Mesenchymal stem cell (in vitro differentiated cells and primary cell): ENCODE measurements at places on chromosomes 13 and 19.

- H3K36me3 ChIP-seq: no peaks in the 10 kb centered on the region
- H3K4me3 ChIP-seq: no peak overlapping the region
- no peaks in the 10 kb centered on the region for H3K27me3 ChIP-seq
- no peak overlapping the region for H3K27ac ChIP-seq
Measured at GRCh38 chr13:69857183-69857821, 250.3 kb upstream of the ATXN8OS start.

GRCh38 chr13:73040968-73041596, 17.7 kb upstream of the KLF5 start:
- H3K27me3 ChIP-seq: no peaks in the 10 kb centered on the region
- no peak overlapping the region for H3K4me3 ChIP-seq
- no peak for DNase-seq
- no peaks in the 10 kb centered on the region for H3K36me3 ChIP-seq
- H3K27ac ChIP-seq: no peak overlapping the region
- no peaks in the 10 kb centered on the region for H3K4me1 ChIP-seq

GRCh38 chr19:47762615-47763308, 15.7 kb upstream of the SELENOW start:
- H3K27me3 ChIP-seq: no peaks in the 10 kb centered on the region
- no peak overlapping the region for H3K27ac ChIP-seq
- peaks cover 24% of the 10 kb centered on the region for H3K36me3 ChIP-seq
- H3K4me3 ChIP-seq: no peak overlapping the region
- peaks cover 5% of the 10 kb centered on the region for H3K4me1 ChIP-seq

GRCh38 chr13:59743195-59743594, 420.5 kb downstream of the DIAPH3 start:
- no peaks in the 10 kb centered on the region for H3K36me3 ChIP-seq
- no peak overlapping the region for H3K27ac ChIP-seq
- H3K4me3 ChIP-seq: no peak overlapping the region
- peak; percentile 5 for DNase-seq

DNA sequence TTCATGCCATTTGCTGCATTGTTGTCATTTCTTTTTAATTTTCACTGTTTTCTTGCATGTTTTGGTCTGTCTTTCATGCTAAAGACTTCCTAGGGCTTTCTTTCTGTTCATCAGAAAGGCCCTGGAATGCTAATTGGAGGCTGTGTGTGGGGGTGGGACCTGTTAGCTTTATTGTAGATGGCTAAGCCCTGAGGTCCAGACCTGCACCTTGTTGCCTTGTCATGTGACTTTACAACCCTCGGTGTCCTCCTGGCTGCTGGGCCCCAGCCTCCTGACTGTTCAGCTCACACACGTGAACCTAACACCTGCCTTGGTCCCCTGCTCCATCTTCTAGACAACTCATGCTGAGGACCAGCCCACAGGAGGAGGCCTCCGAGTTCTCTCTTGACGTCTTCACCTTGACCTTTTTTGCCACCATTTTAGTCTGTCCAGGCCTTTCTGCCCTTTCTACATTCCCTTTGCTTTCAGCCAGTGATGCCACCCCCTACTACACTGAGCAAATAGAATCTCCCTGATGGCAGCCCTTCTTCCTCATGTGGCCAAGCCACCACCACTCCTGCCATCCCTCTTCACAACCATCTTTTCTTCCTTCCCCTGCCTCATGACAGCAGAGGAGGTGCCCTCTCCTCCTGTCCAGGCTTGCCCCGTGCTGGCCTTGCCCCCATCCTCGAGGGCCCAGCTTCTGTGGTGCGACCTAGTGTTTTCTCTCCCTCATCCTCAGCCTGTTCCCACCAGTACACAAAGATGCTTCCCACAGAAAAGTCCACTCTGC, 41.4 kb upstream of the GPI start:
- no peak for DNase-seq
- H3K36me3 ChIP-seq: peaks cover 27% of the 10 kb centered on the region
- H3K27ac ChIP-seq: no peak overlapping the region
- no peaks in the 10 kb centered on the region for H3K27me3 ChIP-seq

GRCh38 chr19:5290336-5291262, 50.0 kb downstream of the PTPRS start:
- H3K4me3 ChIP-seq: peak overlapping the region; percentile 98
- H3K27ac ChIP-seq: no peak overlapping the region
- no peaks in the 10 kb centered on the region for H3K27me3 ChIP-seq
- H3K4me1 ChIP-seq: peaks cover 39% of the 10 kb centered on the region

DNA sequence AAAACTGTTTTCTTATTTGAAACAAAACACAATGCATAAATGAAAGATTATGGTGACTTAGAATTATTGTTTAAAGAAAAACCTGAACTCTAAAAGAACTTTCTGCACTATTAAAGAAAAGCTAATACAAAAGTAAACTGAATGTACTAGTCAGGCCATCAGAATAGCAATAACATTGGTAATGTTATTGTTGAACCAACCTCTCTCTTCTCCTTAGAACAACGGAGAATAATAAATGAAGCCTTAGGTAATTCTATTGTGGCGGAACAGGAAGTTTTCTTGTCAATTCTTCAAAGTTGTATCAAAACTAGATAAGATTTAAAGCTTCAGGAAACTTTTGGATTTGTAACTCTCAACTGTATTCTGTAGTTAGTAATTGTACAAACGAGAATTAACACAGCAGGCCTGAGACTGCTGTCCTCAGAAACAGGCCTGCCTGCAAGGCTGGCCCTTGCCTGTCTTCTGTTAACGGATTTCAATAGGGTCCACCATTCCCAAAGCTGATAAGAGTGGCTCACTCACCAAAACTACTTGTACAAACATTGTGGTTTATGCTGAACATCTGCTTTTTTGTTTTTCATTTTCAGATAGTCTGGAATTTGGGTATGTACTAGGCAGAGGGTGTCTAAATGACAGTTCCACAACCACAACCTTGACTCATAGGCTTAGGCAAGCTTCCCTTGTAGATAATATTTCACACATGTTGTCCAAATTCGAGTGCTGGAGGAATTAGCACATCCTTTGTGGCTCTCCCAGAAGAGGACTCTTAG, 825.8 kb downstream of the GPC5 start:
- H3K36me3 ChIP-seq: no peaks in the 10 kb centered on the region
- H3K4me1 ChIP-seq: no peaks in the 10 kb centered on the region
- H3K4me3 ChIP-seq: no peak overlapping the region
- H3K27ac ChIP-seq: peak overlapping the region; percentile 54
- DNase-seq: peak; percentile 97

DNA sequence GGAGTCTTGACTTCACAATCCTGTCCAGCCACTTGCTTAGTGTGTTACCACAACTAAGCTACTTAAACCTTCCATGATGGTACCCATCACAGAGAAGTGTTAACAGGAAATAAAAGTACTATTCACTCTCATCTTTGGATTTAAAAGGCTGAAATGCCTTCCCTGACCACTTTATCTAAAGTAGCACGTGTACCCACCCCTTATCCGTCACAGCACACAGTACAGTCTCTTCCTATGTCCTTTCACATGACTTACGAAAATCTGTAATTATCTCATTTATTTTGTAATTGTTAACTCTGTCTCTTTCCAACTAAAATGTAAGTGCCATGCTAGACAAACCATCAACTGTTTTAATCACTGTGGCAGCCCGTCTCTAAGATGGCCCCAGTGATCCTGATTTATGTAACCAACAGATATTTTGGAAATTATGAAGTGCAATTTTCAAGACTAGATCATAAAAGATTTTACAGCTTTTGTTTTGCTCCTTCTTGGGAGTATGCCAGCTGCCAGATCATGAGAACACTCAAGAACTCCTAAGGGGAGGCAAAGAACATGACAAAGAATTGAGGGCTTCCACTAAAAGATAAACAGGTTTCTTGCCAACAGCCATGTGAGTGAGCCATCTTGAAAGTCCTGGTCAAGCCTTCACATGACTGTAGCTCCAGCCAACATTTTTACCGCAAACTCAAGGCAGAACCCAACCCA, 44.9 kb downstream of the DIAPH3 start:
- no peaks in the 10 kb centered on the region for H3K27me3 ChIP-seq
- H3K4me1 ChIP-seq: no peaks in the 10 kb centered on the region
- no peaks in the 10 kb centered on the region for H3K36me3 ChIP-seq
- DNase-seq: no peak

DNA sequence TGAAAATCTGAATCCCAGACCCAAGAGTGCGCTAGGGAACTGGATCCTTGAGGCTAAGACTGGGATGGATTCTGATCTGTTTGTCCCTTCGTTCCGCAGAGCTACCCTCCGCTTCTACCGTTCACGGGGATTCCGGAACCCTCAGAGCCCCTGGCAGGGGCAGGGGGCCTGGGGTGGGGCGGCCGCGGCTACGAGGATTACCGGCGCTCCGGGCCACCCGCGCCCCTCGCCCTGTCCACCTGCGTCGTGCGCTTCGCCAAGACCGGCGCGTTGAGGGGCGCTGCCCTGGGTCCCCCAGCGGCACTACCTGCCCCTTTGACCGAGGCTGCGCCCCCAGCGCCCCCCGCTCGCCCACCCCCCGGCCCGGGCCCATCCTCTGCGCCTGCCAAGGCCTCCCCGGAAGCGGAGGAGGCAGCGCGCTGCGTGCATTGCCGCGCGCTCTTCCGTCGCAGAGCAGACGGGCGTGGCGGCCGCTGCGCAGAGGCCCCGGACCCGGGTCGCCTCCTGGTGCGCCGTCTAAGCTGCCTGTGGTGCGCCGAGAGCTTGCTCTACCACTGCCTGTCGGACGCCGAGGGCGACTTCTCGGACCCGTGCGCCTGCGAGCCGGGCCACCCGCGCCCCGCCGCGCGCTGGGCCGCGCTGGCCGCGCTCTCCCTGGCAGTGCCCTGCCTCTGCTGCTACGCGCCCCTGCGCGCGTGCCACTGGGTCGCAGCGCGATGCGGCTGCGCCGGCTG, 7.1 kb downstream of the SPRED3 start:
- no peak overlapping the region for H3K27ac ChIP-seq
- peaks cover 17% of the 10 kb centered on the region for H3K4me1 ChIP-seq
- no peak for DNase-seq
- H3K27me3 ChIP-seq: no peaks in the 10 kb centered on the region
- H3K36me3 ChIP-seq: peaks cover 28% of the 10 kb centered on the region

- no peak for DNase-seq
- peaks cover 31% of the 10 kb centered on the region for H3K4me1 ChIP-seq
- no peak overlapping the region for H3K27ac ChIP-seq
- H3K27me3 ChIP-seq: no peaks in the 10 kb centered on the region
- H3K4me3 ChIP-seq: no peak overlapping the region
- no peaks in the 10 kb centered on the region for H3K36me3 ChIP-seq
Measured at GRCh38 chr19:45446944-45447343, 20.9 kb upstream of the FOSB start.
